Muscle of back (tissue), 13 donors: ENCODE measurements at places on chromosomes 11 and 22. TPM values are rescaled to one million over a fixed set of nuclear protein-coding genes. Genes with fewer than 3 reads are reported as not detected.

GRCh38 chr11:126716456-126717083 is 284.0 kb downstream of the KIRREL3 start:
- peak; percentile 22 for DNase-seq

DNA sequence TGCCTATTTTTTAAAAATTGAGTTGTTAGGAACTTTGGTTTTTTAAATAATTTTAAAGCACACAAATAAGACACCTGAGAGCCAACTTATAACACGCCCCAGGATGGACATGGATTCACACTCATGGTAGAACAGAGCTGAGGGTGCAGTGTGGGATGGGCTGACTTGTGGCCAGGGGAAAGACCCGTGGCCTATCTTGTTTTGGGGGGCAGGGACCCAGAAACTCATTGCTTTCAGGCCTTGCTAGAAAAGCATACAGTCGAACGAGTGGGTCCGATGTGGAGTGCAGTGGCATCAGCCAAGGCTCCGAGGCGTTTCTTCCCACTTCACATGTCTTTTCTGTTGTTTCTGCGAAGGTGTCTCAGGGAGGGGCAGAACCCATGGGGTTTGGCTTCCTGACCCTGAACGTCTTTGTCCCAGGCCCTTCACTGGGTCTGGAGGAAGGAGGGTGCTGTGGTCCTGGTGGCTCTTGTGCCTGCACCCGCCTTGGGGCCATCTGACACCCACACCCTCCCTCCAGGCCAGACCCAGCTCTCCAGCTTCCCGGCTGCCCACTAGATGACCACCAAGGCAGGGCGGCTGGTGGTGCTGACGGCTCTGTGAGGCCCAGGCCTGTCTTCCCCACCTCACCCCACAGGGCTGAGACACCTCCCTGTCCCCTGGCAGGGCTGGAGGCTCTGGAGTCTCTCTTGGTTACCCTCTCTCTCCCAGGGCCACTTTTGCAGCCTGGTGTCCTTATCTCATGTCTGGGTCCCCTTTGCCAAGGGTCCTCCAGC is 120.8 kb downstream of the KCNQ1 start:
- no peak for DNase-seq

GRCh38 chr22:36386351-36386899 is 1.3 kb downstream of the MYH9 start:
- DNase-seq, result no peak

- peak; percentile 63 for DNase-seq
Observed at GRCh38 chr22:37647928-37648327, 8.5 kb downstream of the SH3BP1 start.

GRCh38 chr11:132549001-132549400 is 983.3 kb downstream of the OPCML start:
- DNase-seq, result no peak

GRCh38 chr11:108853864-108854263 is 189.0 kb downstream of the DDX10 start:
- DNase-seq, result peak; percentile 38

DNA sequence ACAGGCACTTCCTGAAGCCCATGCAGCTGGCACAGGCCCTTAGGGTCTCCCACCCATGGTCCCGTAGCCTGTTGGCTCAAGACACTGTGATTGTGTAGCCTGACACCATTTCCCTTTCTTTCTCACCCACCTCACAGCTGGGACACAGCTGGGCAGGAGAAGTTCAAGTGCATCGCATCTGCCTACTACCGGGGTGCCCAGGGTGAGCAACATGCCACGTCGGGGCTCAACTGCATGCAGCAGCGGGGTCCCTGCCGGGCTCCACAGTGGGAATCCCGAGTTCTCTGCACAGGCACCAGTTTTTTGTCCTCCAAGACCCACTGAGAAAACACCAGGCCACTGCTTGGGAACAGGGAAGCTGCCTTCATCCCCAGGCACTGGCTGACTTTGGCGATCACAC is 10.6 kb downstream of the RAB36 start:
- no peak for DNase-seq

DNA sequence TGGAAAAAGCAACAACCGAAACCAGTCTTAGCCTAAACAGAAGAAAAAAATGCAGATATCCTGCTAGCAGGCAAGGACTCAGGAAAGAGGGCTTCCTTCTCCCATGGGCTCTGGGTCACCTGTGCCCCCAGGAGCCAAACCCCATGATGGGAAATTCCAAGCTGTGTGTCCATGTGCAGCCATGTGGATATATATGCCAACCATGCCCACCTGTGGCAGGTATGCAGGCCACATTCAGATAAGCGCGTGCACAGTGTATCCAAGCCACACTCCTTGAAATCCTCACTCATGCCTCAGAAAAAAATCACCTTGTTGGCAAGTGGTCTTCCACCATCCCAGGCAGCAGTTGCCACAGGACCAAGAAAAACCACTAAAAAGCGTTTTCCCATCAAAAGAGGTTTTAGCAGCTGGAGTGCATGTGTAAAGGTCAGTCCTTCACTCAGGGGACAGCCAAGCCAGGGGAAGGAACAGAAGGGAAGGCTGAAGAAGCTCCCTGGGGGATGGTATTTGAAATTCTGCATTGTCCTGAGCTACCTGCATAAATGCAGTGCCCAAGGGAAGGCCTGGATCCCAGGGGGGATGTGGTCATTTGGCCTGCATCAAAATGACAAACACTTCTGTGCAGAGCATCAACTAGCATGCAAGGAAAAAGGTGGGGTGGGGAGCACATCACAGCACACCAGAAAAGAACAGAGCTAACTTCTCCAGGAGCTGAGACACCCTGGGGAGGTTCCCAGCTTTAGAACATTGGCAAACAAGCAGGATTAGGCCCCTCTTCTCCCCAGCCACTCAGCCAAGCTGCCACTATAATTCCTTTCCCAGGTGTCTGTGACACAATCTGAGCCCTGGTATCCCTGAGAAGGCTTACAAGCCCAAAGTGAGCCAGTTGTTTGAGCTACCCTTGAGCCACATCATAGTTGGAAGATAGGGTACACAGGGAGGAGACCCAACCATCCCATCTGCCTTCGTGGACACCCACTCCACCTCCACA is 76.2 kb downstream of the GALNT18 start:
- no peak for DNase-seq

GRCh38 chr22:47299863-47300697 is 537.6 kb downstream of the TBC1D22A start:
- DNase-seq, result no peak

DNA sequence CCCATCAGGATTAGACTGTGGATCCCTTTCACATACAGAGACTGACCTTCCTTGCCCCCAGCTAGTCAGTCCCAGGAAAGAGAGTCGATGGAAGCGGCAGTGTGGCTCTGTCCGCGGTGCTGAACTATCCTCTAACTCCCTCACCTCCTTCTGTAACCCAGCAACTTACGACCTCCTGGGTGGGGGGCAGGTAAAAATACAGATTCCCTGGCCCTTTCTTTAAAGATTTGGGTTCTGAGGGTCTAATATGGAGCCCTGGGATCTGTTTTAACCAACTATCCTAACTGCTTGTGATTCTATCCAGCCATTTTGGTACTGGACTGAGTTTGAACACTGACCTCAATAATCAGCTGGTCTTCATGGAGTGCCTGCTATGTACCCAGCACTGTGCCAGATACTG is 23.2 kb downstream of the MFNG start:
- no peak for DNase-seq

- no peak for DNase-seq
Observed at GRCh38 chr22:19981171-19981960, 35.3 kb downstream of the ARVCF start.

DNA sequence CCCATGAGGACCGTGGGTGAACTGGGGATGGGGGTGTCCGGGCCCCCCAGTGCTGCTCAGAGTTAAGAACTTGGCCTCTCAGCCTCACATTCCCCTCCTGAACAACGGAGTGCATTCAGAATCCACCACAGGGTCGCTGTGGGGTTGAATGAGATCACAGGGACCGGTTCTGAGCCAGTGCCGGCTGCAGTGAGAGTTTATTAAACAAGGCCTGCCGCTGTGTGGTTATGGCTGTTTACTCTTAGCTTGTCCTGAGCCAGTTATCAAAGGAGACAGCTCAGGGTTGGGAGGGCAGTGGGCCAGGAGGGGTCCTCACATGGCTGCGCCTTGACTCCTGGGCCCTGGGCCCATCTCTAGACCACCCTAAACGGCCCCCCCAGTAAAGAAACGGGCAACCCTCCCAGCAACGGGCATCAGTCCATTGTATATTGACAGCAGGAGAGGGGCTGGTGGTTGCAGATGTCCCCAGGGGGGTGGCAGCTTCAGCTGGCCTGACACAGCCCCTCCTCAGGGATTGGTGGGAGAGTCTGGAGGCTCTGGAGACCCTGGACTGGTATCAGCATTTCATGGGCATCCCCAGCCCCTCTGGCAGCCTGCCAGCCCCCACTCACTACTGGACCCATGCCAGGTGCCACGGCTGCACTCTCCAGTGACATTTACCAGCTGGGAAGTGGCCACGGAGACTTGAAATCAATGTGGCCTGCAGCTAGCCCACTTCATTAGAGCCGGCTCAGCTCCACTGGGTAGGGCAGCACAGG is 15.1 kb upstream of the CABP7 start:
- DNase-seq, result peak; percentile 63

- peak; percentile 37 for DNase-seq
Observed at GRCh38 chr11:45247433-45247832, 38.7 kb downstream of the SYT13 start.

GRCh38 chr11:21501245-21501644 is 691.6 kb upstream of the ANO5 start:
- DNase-seq, result no peak

GRCh38 chr11:131522851-131523250 is 152.4 kb downstream of the NTM start:
- no peak for DNase-seq

GRCh38 chr22:49328118-49328475 is 499.6 kb downstream of the BRD1 start:
- DNase-seq, result no peak

GRCh38 chr11:58394195-58394594 is 12.5 kb downstream of the OR5B3 start:
- no peak for DNase-seq

GRCh38 chr11:96388891-96389719 is 607 bp downstream of the CCDC82 start:
- DNase-seq, result no peak

Gene SLC22A9
- not detected for polyA plus RNA-seq

Gene MS4A6E
- polyA plus RNA-seq, result not detected

Gene OR10A5
- not detected for polyA plus RNA-seq

Gene RIMBP3B
- not detected for polyA plus RNA-seq

Gene GGTLC3
- not detected for polyA plus RNA-seq

Gene PARVG
- 3.2 TPM for polyA plus RNA-seq
